CD4-positive, alpha-beta T cell (primary cell): ENCODE measurements at places on chromosomes 1 and 21.

GRCh38 chr1:165228676-165229075, 127.8 kb downstream of the LMX1A start:
- peaks cover 20% of the 10 kb centered on the region for H3K27me3 ChIP-seq
- no peaks in the 10 kb centered on the region for H3K4me1 ChIP-seq
- no peak for DNase-seq
- H3K27ac ChIP-seq: no peak overlapping the region
- H3K4me3 ChIP-seq: no peak overlapping the region

DNA sequence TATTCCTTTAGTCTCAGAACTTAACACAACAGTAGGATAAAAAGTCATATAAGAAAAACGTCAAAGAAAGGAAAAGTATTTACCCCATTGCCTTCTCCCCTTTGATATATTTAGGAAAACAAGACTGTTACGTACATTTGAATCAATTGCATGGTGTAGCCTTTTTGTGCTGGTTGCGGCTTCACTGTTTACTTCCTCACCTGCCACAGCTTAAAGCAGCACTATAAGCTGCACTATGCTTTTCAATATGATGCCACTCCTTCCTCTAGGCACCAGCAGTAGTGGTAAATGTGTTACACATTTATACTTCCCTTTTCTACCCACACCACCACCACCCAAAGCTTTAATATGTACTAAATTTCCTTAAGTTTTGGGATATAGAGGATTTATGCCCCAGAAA, 111.1 kb downstream of the ATP1B1 start:
- H3K27ac ChIP-seq: no peak overlapping the region
- no peaks in the 10 kb centered on the region for H3K4me1 ChIP-seq
- no peaks in the 10 kb centered on the region for H3K36me3 ChIP-seq
- H3K4me3 ChIP-seq: no peak overlapping the region

- no peaks in the 10 kb centered on the region for H3K36me3 ChIP-seq
- DNase-seq: no peak
- no peaks in the 10 kb centered on the region for H3K4me1 ChIP-seq
- no peak overlapping the region for H3K4me3 ChIP-seq
These were observed 9.8 kb downstream of the RGS18 start for GRCh38 chr1:192167911-192168700.

DNA sequence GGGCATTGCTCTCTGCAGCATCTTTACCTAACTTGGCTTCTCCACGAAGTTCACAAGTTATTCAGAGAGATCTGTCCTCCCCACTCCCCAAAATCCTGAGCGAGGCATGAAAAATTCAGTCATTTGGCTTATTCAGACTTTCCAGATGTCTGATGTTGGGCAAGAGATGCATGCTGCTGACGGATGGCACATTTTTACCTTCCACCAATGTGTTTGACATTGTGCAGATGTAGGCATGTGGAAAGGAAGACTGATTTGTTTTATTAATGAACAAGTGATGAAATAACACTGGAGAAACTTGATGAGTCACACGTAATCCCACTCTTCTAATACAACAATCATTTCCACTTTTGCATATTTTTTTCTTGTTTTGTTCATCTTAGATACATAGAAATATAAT, 86.7 kb downstream of the C1orf94 start:
- DNase-seq: no peak
- H3K4me1 ChIP-seq: no peaks in the 10 kb centered on the region
- H3K27me3 ChIP-seq: peaks cover 2% of the 10 kb centered on the region
- H3K36me3 ChIP-seq: no peaks in the 10 kb centered on the region
- H3K27ac ChIP-seq: no peak overlapping the region

DNA sequence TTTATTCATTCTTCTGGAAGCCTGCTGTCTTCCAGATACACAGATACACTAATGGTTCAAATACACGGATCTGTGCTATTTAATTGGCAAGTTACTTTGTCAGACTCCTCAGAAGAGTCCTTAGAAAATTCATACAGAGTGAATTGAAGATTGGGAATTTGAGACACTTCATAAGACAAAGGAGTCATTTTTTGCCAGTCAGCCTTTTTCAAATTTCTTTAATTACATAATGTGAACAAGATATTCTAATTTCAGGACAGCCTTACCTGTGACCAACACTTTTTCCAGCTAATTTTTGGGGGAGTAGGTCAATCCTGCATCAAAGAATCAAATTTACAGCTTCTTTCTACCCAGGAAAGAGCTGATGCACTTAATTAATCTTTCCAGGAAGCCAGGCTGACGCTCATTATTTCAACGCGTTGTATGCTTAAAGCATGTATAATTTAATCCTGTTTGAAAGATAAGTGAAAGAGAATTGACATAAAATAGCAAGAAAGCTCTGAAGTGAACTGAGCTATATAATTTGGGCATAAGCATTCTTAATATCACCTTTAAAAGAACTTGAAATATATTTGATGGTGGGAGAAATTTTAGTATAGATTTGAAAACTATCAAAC, 12.8 kb upstream of the NRIP1 start:
- no peak overlapping the region for H3K4me3 ChIP-seq
- peaks cover 4% of the 10 kb centered on the region for H3K27me3 ChIP-seq
- H3K4me1 ChIP-seq: no peaks in the 10 kb centered on the region
- no peak overlapping the region for H3K27ac ChIP-seq
- H3K36me3 ChIP-seq: no peaks in the 10 kb centered on the region
